ENCODE measurements at places on chromosomes 12 and 14. TPM values are rescaled to one million over a fixed set of nuclear protein-coding genes. Genes with fewer than 3 reads are reported as not detected.

Gene TAMALIN
- 0.49 TPM for total RNA-seq

Gene SMCO2
- 0.27 TPM for total RNA-seq

Gene APOF
- total RNA-seq, result not detected

Gene GPRC5D
- not detected for total RNA-seq

Gene DLGAP5
- total RNA-seq, result 72.0 TPM

Gene POTEM
- not detected for total RNA-seq

Gene RBMS2
- total RNA-seq, result 7.2 TPM

Gene SLC39A9
- total RNA-seq, result 58.7 TPM

Gene KCTD10
- 40.5 TPM for total RNA-seq

Gene TMEM119
- not detected for total RNA-seq

Gene ITGB7
- total RNA-seq, result 487 TPM

Gene SLC17A8
- not detected for total RNA-seq

Gene EDDM3A
- not detected for total RNA-seq

DNA sequence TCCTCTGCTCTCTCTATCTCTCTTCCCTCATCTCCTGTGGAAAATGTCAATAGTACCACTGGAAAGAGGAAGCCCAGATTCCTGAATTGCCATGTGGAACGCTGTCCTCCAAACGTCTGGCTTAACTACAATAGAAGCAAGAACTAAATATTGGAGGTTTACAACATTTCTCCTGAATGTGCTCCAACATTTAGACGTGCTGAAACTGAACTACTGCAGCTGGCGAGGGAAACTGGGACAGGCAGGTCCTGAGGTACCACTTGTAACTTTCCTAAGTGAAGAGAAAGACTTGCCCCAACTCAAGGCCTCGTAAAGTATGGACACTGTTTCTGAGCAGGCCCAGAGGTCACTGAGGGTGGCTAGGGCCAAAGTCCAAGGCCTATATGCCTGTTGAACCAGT, 187.7 kb downstream of the NTF3 start:
- no peak for DNase-seq

DNA sequence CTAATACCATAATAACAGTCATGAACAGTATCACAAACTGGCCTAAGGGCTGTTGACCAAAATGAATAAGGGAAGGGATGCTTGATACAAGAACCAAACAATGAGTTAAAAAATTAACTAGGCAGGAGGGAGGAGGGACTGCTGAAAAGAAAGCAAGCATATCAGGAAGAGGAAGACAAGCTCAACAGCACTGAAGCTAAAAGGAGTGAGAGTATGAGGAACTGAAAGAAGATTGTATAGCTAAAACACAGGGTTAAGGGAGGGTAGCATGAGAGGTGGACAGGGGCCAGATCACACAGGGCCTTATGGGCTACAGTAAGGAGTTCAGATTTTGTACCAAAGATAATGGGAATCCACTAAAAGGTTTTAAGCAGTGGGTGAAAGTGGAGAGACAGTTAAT, 34.1 kb downstream of the ITGA7 start:
- DNase-seq, result peak; percentile 76

DNA sequence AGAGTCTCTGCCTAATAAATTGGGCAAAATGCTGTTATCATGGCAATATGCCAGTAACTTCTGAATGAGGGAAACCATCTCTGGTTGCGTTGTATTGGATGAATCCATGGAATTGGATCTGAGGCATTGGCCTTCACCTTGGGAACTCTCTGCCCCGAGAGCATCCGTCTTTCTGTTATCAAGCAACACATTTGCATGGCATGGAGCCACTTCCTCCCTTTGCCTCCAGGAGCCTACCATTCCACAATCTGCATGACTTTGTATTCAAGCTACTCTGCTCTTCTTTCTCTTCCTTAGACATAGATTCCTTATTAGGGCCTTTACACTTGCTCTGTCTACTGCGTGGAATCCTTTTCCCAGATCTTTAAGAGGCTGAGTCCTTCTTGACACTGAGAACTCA, 57.2 kb downstream of the RIC8B start:
- DNase-seq, result no peak

DNA sequence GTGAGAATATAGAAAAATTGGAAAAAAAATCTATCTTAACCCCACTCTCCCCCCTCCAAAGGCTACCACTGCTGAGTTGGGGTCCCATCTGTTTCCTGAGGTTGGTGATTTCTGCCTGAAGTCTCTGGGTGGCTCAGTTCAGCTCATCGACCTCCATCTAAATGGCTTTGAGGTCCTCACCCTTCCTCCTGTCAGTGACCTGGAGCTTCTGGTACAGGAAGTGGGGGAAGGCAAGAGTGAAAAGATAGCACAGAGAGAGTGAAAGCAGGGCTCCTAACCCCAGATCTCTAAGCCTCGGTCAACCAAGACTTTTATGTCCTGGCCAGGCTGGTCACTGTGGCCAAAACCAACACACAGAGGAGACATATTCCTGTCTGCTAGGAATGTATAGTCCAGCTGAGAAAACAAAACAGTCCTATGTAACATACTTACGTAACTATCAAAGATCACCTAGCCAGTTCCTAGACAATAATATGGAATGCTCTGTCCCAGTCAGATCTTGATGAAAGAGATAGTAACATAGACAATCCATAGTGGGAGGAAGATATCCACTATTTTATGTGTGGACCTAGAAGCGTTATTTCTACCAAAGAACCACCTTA, 12.3 kb upstream of the KRT73 start:
- DNase-seq, result no peak

DNA sequence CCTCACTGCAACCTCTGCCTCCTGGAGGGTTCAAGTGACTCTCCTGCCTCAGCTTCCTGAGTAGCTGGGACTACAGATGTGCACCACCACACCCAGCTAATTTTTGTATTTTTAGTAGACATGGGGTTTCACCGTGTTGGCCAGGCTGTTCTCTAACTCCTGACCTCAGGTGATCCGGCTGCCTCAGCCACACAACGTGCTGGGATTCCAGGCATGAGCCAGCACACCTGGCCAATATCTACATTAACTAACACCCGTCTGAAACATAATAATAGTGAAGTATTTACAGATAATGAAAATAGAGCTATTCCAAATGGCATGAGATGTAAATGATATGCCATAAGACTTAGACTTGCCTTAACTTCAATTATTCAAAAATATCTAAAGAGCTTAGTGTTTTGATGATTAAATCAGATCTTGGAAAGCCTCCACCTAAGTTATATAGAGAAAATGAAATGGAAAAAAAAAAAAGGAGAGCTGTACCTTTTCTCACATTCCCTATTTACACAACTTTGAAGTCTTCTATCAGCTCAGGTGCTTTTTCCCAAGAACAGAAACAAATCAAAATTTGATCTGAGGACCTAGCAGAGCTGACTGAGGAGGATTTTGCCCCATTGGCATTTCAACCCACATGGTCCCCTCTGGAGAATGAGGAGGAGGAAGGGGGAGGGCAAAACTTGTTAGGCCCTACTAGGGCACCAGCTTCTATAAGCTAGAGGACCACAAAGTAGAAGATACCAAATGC, 309.2 kb downstream of the PRKD1 start:
- no peak for DNase-seq

GRCh38 chr12:99984271-99985128, at the start of gene ANKS1B:
Gene ANKS1B, minus strand, starts transcription at chr12:99984936. Its CDS starts 699 bp downstream, at chr12:99984237.
- no peak for DNase-seq

DNA sequence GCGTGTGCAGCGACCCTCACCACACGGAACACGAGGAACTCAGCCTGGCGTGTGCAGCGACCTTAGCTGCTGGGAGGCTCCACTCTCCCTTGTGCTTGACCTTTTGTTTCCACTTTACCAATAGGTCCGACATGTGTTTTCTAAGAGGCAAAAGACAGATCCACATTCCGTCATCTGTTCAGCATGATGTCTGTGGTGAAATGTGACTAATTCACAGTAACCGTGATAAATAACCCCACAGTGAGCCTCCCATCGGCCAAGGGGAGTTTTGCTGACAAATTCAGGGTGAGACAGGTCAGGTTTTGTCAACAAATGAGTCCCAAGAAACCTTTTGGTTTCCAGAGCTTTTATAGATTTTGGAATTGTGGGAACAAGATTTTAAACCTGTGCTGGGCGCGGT, 55.9 kb downstream of the MOK start:
- no peak for DNase-seq

- DNase-seq, result no peak
Observed at GRCh38 chr12:3087758-3088650, 10.8 kb downstream of the TSPAN9 start.

GRCh38 chr14:92729634-92730358, 18.6 kb downstream of the LGMN start:
- no peak for DNase-seq

GRCh38 chr12:117124421-117125271, 25.4 kb upstream of the TESC start:
- no peak for DNase-seq

DNA sequence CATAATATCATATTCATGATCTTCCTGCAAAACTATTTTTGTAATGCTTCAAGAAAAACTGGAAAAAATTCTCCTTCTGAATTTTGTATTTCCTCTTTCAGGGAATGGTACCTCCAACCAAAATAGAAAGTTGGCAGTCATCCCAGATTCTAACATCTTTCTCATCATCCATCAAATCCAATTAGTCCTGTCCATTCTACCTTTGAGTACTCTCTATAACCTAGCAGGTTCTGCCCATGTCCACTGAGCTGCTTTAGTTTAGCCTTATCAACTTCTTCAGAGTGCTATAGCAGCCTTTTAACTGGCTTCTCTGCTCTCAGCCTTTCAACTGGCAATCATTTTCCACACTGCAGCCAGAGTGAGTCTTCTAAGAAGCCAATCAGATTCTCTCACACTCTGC, 236.2 kb downstream of the AKAP6 start:
- DNase-seq, result no peak

DNA sequence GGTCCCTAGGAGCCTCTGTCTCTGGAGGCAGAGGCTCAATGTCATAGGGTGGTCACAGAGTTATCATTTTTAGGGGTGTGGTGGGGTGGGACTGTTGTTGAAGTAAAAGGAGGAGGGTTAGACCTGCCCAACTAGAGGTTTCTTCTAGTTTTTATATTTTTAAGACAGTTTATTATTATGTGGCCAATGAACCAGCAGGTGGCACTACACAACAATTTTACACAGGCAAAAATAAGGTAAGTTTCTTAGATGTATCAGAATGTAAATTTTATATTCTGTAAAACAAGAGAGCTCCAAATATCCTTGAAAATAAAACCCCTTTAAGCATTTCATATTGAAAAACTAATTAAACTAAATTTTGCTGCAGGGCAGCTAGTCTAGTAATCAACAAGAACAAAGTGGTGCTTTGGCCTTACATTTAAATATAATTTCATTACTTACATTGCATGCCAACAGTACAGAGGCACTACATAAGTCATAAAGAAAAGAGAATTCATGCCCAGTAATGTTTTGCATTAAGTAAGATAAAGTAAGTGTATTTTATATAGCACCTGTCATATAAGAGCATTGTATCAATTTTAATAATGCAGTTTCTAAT, 22.2 kb upstream of the OVCH1 start:
- DNase-seq, result no peak

GRCh38 chr14:106268013-106268727, 741.8 kb downstream of the TMEM121 start:
- no peak for DNase-seq

- DNase-seq, result no peak
Observed at GRCh38 chr12:57852620-57853500, 6.3 kb upstream of the CTDSP2 start.

DNA sequence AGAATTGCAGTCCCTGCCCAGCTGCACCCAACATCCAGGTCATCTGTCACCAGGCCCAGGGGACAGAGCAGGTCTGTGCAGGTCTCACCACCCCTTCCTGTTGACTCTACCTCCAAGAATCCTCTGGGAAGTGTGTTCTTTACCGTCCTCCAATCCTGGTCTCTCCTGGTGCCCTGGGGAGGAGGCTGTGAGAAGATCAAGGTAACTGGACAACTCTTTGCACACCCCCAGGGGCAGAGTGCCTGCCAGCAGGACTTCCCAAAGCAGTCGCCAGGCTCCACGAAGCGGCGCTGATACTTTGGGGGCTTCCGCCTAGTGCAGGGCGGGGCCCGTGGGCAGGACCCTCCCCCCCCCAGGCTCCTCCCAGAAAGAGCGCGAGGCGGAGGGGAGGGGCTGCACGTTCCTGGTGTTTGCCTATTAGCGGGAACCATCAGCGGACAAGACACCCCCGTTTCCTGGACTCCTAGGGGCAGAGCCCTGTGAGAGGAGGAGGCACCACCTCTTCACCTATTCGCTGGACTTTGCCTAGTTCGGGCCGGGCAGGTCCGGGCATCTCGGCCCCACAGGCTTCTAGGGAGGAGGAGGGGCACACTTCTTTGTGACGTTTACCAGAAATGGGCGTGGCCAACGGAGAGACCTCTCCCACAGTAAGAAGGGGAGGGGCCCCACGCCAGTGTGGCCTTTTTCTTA, 918.0 kb downstream of the AACS start:
- no peak for DNase-seq

DNA sequence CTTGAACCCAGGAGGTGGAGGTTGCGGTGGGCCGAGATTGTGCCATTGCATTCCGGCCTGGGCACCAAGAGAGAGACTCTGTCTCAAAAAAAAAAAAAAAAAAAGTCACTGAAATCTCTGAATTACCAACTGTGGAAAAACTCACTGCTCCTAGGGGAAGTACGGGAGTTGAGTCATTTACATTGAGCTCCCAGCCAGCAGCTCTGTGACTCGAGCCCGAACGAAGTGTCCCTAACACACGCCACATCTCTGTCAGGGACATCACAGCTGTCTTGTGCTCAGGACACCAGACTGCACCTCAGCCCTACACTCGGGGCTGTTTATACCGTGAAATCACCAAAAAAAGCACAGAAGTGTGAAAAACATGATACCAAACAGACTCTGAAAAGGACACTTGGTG, 21.1 kb downstream of the ATP6V0A2 start:
- no peak for DNase-seq

DNA sequence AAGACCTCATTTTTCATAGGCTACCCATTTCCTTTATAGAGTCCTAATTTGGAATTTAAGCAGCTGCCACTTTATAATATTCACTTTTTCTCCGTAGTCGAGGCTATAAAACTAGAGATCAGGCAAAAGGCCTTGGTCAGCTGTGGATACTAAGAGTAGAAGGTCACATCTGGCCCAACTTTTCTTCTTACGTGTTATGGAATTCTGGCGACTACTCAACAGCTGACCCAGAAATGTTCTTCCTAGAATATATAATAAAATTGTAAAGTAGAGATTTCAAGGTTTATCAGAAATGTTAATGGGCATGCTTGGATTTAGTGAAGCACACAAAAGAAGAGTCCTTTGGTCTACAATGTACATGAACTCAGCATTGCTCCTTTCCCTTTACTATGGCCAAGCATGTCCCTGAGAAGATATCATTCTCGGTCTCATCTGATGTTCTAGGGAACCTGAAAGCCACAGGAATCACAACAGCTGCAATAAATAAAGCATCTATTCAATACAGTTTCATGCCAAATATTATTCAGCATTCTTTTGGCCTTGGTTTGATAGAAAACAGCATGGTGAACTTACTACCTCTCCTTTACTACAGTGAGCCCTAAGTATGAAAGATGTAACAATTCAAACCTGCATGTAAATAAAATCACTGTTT, 261.4 kb upstream of the NPAS3 start:
- no peak for DNase-seq

- DNase-seq, result no peak
Observed at GRCh38 chr14:42441615-42442014, 834.9 kb downstream of the LRFN5 start.

- no peak for DNase-seq
Observed at GRCh38 chr14:33230021-33230420, 291.3 kb downstream of the NPAS3 start.
